ENCODE measurements at places on chromosomes 4 and X.

GRCh38 chr4:136768925-136769275 lies 763.4 kb downstream of the PCDH18 start:
- peak; percentile 53 for DNase-seq

- DNase-seq = no peak
These were observed 30.9 kb upstream of the CDKL5 start for GRCh38 chrX:18394477-18394876.

- DNase-seq = peak; percentile 51
These were observed 653.8 kb upstream of the GALNT7 start for GRCh38 chr4:172514801-172515200.

- DNase-seq = no peak
These were observed 73.6 kb upstream of the QRFPR start for GRCh38 chr4:121454251-121454979.

- no peak for DNase-seq
These were observed 39.0 kb upstream of the ALG13 start for GRCh38 chrX:111641969-111642368.

GRCh38 chr4:40583850-40584439 lies 45.7 kb downstream of the RBM47 start:
- no peak for DNase-seq

DNA sequence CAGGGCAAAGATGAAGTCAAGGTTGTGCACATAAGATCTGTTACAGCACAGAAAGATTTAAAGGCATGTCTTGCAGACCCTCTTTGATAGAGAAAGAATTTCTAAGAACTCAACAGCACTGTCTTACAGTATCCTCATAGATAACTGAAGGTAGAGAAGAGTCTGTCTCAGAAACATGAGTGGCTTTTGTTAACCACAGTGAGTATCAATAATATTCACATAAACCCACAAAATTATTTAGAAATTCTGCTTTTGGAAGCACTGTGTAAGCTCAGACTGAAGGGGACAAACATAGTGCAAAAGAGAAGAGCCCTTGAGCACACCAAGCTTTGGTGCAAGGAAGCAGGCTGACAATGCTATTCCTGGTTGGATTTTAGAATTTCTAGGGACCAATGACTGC lies 166.0 kb upstream of the SH3RF1 start:
- DNase-seq = no peak

DNA sequence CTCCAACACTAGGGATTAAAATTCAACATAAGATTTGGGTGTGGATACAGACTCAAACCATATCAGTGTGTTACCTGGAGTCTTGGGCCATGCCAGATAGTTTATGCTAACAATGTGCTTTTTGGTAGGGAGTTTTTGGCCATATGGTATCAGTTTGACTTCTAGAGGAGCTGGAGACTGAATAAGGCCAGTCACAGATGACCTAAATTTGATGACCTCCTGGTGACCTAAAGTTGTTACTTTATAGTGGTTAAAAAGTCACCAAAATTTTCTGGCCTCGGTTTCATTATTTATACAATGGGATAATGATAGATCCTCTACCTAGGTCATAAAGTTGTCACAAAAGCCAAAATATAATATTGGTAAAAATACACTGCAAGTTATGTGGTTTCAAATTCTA lies 877.1 kb downstream of the RAPGEF2 start:
- no peak for DNase-seq

GRCh38 chr4:86560447-86560846 lies 33.7 kb upstream of the PTPN13 start:
- DNase-seq = no peak

- peak; percentile 87 for DNase-seq
These were observed at the start of gene EDA for GRCh38 chrX:69615779-69616456. TSS of gene EDA (plus strand) at chrX:69616113.

DNA sequence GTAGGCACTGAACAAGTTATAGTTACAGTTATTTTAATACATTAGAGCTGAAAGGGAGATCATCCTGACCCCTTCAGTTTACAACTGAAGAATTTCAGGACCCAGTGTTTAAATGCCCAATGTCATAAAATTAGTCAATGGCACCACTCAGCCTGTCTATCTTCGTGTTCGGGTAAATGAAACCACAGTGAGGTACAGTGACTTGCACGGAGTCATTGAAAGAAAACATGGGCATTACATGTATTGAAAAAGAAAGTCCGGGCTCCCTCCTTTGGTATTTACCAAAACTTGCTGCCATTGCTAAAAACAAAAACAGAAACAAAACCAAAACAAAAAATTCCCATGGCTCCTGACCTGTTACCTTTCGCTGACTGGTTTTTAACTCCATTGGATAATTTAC lies 131.7 kb downstream of the SH2D1A start:
- no peak for DNase-seq

DNA sequence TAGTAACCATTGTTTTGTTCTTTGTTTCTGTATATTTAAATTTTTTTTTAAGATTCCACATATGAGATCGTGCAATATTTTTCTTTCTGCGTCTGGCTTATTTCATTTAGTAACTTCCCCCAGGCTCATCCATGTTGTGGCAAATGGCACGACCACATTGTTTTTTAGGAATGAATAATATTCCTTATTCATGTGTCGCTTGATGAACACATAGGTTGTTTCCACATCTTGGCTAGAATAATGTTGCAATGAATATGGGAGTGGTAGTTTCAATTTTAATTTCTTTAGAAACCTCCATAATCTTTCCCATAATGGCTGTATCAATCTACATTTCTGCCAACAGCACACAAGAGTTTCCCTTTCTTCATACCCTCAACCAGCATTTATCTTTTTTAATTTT lies 166.8 kb upstream of the NR3C2 start:
- no peak for DNase-seq

DNA sequence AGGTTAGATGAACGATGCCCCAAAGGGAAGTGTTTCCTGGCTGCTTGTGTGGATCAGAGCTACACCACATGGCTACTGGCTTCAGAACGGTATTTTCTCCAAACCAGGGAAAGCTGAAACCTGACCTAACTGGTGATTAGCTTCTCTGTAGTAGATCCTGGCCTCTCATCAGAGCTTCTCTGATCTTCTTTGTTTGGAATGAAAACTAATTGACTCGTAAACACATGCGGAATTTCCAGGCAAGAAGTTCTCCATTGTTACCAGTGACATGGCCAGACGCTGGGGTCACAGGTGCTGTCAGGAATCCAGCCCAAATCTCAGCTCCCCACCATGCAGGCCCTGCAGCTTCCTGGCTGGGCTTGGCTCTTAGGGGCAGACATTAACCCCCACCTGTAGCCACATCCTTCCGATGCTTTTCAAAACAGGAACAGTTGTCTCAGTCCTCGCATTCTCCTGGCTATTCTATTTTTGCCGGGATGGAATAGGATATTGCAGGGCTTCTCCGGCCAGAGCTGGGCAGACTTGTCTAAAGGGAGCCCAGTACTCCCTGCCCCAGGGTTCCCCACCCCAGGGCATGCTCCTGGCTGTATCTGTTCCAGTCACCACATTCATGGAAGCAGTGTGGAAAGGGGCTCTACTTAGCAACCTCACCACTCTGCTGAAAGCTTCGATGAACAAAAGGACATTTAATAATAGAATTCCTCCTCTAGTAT lies 305.4 kb upstream of the F9 start:
- no peak for DNase-seq

- DNase-seq = no peak
These were observed 67.4 kb upstream of the PCDH18 start for GRCh38 chr4:137599734-137600133.

DNA sequence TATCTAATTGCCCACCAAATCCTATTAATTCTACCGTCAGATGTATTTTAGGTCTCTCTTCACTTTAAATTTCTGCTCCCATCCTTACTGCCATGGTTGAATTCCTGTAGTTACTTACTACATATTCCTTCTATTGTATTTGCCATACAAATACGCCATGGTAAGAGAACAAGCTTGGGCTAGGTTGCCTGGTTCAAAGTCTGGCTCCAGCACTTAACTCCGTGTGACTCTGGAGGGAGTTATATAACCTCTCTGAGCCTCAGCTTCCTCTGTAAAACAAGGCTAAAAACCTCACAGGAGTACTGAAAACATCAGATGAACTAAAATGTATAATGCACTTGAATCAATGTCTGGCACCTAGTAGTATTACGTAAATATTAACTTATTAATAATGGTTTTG lies 260.3 kb upstream of the RPS6KA3 start:
- no peak for DNase-seq

DNA sequence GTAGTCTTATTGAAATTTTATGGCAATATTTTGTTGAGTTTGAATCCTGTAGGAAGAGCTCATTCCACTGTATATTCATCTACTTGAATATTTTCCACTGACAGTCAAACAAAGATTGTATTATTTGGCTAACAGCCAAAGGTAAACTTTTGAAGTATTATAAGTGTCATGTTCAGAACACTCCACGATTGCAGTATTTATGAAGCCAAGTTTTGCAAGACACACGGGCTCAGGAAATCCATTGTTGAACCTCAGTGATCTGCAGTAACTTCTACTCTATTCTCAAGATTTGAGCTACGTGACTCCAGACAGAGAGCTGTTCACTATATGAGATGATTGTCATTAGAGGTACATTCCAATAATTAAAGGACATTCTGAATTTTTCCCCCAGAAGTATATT lies 302.7 kb upstream of the ADGRL3 start:
- peak; percentile 60 for DNase-seq

DNA sequence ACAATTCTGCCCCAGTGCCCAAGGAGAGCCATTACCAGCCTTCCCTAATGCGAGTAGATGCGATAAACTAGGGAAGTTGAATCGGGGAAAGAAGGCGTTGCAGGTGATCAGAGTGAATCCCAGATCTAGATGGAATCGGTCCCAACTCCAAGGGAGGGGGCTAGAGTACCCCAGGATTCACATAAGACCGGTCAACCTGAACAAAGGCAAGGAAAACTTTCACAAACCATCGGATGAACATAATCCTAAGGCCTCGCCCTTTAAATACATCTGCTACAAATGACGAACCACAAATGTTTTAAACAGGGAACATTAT lies 11.2 kb upstream of the ZCCHC13 start:
- DNase-seq = no peak

Data from choroid plexus epithelial cell (primary cell).